ENCODE measurements at places on chromosomes 1 and 21.

- no peak for DNase-seq
Measured at GRCh38 chr21:19468991-19469715, 1065.6 kb upstream of the TMPRSS15 start.

- DNase-seq: no peak
Measured at GRCh38 chr1:21174654-21175323, 1.9 kb downstream of the EIF4G3 start.

DNA sequence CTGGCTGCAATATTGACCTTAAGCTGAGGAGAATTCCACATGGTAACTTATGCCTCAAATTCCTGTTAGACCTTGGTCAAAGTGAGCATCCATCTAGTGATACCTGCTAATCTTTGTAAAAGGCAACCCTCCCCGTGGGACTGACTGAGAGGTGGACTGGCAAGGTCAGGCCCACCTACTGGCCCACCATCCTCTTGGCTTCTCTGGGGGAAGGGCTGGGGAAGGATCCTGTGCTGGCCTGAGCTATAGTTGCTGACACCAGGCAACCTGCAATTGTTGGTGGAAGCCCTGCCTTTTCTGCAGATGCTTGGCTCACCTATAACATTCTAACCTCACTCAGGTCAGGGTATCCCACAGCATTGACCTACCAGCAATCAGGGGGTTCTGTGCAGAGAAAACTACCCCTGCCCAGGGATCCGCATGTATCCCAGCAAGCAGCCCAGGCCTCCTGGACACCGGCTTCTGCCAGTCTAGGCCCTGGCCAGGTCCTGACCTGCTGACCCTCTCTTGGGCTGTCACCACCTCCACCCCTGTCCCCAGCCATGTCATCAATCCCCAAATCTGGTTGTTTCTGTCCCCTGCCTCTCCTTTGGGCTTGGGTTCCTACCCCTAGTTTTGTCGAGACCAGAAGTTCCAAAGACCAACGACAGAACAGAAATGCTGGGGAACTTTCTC lies 108.1 kb upstream of the EDN2 start:
- no peak for DNase-seq

- DNase-seq: no peak
Measured at GRCh38 chr1:66246351-66247269, 287.3 kb upstream of the SGIP1 start.

GRCh38 chr1:44747878-44748277 lies 8.2 kb downstream of the KIF2C start:
- no peak for DNase-seq

GRCh38 chr1:111593403-111594305 lies 25.9 kb upstream of the RAP1A start:
- no peak for DNase-seq

DNA sequence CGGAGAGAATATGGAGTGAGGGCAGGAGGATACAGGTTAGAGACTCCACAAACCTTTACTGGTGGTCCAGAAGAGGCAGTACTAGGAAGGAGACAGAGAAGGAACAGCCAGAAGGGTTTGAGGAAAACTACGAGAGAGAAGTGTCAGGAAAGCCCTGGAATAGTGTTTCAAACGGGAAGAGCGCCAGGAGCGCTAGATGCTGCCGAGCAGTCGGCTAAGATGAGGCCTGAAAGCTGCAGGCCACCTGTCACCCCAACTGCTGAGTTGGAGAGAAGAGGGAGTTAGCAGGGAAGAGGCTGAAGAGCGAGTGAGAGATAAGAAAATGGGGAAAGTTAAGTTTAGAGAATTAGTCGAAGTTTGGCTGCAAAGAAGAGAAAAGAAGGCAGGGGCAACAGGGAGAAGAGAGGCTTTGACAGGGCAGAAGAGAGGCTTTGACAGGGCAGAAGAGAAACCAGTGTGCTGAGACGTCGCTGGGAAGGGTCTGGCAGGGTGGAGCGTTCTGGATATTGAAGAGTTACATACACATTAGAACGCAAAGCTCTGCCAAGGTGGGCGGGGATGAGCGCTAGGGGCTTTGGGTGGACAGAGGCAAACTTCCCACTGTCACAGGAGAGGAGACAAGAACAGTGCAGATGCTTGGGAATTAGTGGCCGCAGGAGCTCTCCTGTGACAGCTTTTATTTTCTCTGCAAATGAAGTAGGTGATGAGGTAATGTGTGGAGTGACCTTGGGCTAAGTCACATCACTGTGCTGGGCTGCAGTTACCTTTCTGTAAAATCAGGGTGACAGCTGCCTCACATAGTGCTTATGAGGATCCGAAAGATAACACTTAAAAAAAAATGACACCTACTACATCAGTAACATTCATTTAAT lies 31.2 kb downstream of the PCSK9 start:
- no peak for DNase-seq

- no peak for DNase-seq
Measured at GRCh38 chr1:168719306-168720111, 9.5 kb downstream of the DPT start.

DNA sequence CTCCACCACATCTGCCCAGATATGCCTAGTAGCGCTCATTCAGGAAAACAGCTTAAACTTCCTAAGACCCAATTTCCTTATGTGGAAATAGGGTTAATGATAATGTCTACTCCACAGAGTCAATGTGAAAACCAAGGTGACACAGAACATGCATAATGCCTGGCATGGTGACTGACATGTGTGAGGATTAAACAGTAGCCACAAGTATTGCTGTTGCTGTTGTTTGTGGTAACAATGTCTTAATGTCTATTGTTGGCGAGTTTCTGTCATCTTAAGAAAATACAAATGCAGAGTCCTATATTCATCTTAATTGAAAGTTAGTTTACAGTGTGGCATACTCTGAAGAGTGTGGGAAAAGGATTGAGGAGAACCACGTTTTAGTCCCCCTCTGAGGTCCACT lies 75.6 kb upstream of the NGF start:
- DNase-seq: no peak

GRCh38 chr1:25744140-25744581 lies 55.8 kb upstream of the SELENON start:
- no peak for DNase-seq

DNA sequence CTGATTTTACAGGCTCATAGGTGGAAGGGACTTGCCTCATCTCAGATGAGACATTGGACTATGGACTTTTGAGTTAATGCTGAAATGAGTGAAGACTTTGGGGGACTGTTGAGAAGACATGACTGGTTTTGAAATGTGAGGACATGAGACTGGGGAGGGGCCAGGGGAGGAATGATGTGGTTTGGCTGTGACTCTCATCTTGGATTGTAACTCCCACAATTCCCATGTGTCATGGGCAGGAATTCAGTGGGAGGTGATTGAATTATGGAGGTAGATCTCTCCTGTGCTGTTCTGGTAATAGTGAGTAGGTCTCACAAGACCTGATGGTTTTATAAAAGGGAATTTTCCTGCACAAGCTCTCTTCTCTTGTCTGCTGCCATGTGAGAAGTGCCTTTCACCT lies 20.8 kb downstream of the SCYL3 start:
- DNase-seq: no peak

GRCh38 chr1:41672173-41672572 lies 187.7 kb upstream of the EDN2 start:
- no peak for DNase-seq

GRCh38 chr1:15151871-15152270 lies 1.7 kb upstream of the TMEM51 start:
- DNase-seq: no peak

DNA sequence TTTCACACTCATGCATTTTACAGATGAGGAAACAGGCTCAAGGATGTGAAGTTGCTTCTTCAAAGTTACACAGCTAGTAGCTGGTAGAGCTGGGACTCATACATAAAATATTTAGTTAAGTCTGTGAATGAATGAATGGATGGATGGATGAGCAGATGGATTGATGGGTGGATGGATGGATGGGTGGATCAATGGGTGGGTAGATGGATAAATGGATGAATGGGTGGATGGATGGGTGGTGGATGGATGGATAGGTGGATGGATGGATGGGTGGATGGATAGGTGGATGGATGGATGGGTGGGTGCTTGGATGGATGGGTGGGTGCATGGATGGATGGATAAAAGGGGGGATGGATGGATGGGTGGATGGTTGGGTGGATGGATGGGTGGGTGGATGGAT lies 240.9 kb downstream of the GRIK3 start:
- no peak for DNase-seq

DNA sequence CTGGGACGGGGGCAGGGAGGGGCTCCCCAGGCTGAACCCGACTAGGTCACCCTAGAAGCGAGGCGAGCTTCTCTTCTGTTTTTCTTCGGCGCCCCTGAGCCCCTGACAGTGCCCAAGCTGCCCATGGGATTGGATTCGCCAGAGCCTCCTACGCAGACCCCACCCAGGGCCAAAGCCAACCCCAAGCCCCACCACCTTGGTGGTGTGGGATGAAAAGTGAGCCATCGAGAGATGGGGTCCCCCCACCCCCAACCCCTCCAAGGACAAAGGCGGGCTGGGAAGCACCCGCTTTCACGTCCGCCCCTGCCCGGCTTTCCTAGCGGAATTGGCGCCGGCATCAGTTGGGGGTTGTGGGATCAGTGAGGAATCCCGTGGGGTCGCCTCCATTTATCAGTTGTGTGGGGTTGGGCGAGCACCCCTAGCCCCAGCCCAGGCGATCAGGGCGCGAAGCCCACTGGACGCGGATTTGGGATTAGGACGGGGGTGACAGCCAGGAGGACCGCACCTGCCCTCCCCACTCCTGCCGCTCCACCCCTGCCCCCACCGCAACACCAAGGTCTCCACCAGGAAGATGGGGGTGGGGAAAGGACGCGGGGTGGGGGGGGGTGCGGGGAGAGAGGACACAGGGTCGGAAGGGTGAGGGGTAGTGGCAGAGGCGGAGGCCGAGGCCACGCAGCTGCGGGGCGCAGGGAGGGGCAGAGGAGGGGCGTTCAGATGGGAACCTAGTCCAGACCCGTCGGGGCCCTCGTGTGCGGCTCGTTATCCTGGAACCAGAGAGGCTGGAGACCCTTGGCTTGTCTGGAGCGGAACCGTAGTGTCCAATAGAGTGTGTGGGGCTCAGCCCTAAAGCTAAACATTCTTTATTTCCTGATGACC lies 4.4 kb downstream of the TSPEAR start:
- no peak for DNase-seq

DNA sequence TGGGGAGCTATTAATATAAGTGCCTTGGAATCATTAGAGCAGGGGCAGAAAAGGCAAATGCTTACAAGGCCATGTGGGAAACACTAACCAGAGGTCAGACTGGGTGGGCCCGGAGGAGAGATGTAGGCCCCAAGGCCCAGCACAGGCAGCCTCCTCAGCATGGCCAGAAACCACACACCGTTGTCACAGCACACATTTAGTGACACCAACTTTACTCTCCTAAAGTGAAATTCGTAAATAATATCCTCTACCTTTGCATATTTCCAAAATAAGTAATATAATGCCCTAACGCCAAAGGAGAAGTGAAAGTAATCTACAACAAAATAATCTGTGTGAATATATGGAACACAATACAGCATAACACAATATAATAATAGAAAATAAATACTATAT lies 62.6 kb downstream of the KIF21B start:
- DNase-seq: no peak

DNA sequence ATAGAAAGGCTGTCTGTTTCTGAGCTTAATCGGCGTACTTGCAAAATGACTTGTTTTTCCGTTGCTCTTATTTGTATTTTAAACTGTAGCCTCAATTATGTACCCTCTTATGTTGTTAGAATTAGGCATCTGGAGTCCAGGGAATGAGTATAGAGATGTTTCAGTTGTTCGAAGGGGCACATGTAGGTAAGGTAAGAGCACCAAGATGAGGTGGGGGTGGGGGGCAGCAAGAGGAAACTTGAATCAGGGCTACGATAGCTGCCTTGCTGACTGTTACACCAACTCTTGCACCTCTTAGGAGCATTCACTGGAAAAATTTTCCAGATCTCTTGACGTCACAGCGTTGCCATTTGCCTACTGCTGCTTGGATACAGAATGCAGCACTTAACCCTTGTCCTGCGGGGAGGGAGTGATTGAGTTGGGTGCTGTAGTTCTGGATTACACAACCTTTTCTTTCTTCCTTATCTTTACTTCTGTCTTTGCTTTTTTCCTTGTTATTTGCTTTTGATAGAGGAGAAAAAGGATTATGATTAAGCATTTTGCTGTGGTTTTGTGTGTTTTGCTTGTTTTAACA lies 3.2 kb downstream of the ATP1B1 start:
- DNase-seq: peak; percentile 8

DNA sequence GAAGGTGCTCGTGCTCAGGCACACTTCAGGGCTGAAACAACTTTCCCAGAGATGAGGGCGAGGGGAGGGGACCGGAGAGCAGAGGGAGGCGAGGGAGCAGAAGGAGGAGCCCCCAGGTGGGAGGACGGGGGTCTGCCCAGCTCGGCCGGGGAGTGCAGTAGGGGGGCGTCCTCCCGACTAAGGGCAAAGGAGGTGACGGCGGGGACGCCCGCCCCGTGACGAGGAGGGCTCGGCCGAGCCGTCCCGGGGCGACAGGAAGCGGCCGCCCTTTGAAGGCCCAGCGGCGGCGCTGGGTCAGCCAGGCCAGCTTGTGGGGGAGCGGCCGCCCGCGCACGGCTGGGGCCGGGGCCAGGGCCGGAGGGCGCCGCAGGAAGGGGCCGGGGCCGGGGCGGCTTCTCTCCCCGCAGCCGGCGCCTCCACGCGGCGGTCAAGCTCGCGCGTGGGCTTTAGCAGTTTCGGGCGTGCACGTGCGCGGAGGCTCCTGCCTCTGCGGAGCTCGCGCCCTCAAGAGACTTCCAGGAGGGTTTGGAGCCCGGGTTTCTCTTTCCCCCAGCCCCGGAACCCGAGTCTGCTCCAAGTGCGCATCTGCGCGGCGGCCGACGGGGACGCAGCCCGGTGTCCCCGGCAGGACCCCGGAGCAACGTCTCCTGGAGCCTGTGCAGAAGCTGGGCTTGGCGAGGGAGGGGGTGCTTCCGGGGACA lies 100.8 kb upstream of the SLC45A1 start:
- no peak for DNase-seq

DNA sequence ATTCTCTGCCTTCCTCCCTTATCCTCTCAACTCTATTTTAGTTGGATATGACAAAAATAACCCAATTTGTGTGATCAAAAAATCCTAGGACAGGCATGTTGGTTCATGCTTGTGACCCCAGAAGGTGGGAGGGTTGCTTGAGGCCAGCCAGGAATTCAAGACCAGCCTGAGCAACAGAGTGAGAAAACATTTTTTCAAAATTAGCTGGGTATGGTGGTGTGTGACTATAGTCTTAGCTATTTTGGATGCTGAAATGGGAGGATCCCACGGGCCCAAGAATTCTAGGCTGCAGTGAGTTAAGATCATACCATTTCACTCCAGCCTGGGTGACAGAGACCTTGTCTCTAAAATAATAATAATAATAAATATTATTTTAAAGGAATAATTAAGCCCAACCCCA lies 1383.1 kb upstream of the ADGRL2 start:
- DNase-seq: no peak

- no peak for DNase-seq
Measured at GRCh38 chr1:108140936-108141335, 59.2 kb downstream of the SLC25A24 start.

GRCh38 chr1:91557039-91557690 lies 56.5 kb downstream of the CDC7 start:
- DNase-seq: no peak

Measured in NCI-H2081 treated with DMSO at 0.1 percent for 48 hours (cell line).